ENCODE measurements at places on chromosomes 4 and X.
A peak's percentile ranks its signal among the peaks of the same experiment; 100 is the strongest.

- DNase-seq: no peak
Observed at GRCh38 chr4:110170861-110171260, 27.6 kb downstream of the ELOVL6 start.

GRCh38 chr4:143353797-143354196 lies 17.1 kb downstream of the GAB1 start:
- no peak for DNase-seq

DNA sequence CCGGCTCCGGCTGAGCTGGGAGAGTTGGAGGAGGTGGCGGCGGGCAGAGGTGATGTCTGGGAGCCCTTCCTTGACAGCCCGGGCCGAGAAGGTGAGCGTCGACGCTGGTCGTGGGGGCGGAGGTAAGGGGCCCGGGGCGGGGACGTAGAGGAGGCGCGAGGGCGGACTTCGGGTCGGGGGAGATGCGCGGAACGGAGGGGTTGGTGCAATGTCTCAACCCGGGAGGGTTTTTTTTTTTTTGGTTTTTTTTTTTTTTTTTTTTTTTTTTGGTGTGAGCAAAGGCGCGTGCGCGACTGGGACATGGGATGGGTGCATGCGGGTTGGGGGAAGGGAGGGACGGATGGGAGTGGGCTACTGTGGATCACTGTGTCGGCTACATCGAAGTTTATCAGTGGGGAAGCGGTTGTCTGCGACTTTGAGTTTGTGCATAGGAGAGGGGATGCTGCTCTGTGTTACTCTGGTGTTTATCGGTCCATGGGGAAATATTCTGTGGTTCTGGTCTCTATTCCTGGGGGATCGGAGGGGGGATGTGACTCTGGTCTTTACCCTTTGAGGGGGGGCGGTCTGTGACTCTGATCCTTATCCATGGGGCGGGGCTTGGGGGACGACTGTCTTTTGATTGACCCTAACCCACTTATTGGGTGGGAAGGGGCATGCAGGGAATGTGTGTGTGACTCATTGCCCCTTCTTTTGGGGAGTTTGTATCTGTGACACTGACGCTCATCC lies 537 bp downstream of the RBM10 start:
- DNase-seq: no peak

DNA sequence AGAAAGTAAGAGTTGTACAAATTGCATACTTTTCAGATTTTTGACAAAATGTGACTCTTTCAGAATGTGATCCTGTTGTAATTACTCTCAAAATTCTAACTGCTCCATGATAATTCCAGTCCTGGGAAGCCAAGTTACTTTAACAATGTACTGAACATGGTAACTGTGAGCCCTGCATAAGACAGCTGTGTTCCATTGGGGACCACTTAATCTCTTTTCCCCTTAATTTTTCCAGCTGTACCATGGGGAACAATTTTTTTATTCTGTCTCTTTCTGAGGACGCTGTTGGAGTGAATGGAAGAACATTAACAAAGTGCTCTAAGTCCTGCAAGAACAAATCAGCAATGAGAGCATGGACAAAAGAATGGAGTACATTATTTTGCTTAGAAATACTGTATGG lies 95.8 kb downstream of the UPRT start:
- no peak for DNase-seq

GRCh38 chr4:69051576-69051943 lies 44.7 kb upstream of the UGT2B7 start:
- DNase-seq: no peak

DNA sequence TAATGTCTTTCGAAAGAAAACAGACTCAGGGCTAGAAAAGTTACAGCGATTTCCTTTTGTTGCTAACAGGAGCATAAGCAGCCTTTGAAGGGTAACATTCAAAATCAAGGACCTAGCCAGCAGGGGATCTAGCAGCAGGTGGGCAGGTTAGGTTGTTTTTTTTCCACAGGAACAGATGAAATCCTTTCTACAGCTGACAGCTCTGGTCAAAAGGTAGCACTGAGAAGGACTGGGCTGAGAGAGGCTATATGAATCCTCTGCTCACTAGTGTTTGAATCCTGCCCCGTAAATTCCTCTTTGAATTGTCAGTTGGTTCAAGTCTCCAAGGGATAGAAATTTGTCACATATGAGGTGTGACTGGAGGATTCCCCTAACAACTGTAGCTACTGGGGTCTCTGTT lies 188.2 kb downstream of the SH2D1A start:
- DNase-seq: no peak

GRCh38 chr4:54539500-54540029 lies 118.2 kb upstream of the KIT start:
- peak; percentile 39 for DNase-seq

- DNase-seq: no peak
Observed at GRCh38 chr4:73868206-73869129, 725 bp upstream of the CXCL1 start.

DNA sequence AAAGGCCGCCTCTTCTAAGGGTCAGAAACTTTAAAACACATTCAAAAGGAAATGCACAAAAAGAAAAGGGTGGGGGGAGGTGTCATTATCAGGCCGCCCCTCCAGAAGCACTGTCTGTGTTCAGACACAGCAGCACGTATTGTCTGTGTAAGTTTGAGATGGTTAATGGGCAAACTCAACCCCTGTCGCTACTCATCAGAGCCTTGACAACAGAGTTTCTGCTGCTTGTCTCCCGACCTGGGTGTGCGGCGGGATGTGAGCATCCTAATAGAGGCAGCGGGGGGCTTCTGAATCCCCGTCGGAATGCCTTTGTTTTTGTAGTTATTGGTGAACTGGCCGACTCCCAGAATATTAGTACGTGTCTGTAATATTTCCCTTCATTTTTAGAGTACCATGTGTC lies 158.9 kb downstream of the DCTD start:
- DNase-seq: no peak

GRCh38 chr4:177374966-177375365 lies 65.3 kb downstream of the NEIL3 start:
- no peak for DNase-seq

- no peak for DNase-seq
Observed at GRCh38 chr4:38976308-38976707, 55.9 kb downstream of the TMEM156 start.
